ENCODE measurements at places on chromosomes 16 and 17.

GRCh38 chr17:80104321-80104955 lies 3.1 kb downstream of the GAA start:
- DNase-seq = no peak

- DNase-seq = no peak
Measured at GRCh38 chr16:6926762-6927161, 405.9 kb upstream of the RBFOX1 start.

GRCh38 chr17:7831233-7831632 lies 2.8 kb upstream of the KDM6B start:
- DNase-seq = no peak

GRCh38 chr17:75731716-75732498 lies 10.6 kb downstream of the ITGB4 start:
- DNase-seq = no peak

DNA sequence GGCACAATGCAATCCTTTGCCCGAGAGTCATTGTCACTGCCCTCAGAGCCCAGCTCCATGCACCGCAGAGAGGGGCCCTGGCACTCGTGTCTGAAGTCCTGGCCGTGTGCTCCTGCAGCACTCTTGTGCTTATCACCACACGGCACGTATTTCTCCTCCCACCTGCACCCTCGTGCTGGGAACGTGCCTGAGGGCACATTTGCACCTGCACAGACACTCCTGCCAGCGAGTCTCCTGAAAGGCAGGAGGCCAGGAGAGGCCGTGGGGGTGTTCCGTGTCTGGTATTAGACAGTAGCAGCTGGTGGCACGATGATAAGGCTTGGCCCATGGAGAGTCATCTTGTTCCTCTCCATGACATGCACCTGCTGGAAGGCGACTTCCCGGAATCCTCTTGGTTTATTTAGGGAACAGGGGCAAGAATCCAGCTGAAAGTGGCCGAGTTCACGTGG lies 3.4 kb upstream of the ACSF3 start:
- no peak for DNase-seq

DNA sequence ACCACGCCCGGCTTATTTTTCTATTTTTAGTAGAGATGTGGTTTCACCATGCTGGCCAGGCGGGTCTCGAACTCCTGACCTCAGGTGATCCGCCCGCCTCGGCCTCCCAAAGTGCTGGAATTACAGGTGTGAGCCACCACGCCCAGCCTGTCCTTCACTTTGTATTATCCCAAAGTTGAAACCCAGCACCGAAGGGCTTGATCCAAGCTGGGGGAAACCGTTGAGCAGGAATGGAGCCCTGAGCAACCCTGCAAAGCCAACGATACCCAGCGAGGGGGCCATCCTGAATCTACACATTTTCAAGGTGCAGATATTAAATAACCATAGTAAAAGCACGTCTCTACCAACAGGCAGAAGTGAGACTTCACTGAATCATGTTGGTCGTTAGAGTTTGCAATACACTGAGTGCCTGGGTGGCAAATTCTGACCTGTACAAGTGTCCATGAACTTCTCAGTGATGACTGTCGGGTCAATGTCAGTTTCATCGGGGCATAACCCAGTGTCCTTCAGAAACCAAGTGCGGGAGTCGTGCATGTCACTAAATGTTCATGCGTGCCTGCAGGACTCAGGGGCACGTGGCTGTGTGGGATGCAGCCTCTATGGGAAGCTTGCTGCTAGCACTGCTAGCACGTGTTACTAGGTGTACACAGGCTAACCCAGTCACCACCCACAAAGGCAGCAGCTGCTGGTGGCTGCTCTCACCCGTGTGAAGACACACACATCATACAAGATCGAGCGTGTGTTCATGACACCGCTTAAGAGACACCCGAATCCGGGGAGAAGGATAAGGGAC lies 10.5 kb upstream of the RBFOX3 start:
- peak; percentile 2 for DNase-seq
